ENCODE measurements at places on chromosomes 4 and X.

GRCh38 chr4:138890891-138891570 is 124.5 kb upstream of the NOCT start:
- DNase-seq, result no peak

- peak; percentile 46 for DNase-seq
Observed at GRCh38 chrX:10598540-10598939, 21.8 kb downstream of the MID1 start.

DNA sequence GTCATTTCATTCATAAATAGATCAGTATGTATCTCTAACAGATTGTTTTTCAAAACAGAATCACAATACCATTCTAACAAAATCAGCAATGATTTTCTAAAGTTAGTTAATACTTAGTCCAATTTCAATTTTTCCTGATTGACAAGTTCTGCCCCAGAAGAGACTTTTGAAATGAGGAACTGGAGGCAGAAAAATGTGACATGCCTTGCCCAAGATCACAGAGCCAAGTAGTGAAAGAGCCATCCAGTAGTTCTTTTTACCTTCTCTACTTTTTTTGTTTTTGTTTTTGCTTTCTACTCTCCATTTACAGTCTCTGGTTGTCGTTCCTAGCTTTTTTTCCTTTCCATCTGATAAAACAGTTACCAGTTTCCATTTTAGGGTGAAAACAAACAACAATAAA is 129.3 kb upstream of the TMEM164 start:
- no peak for DNase-seq

- peak; percentile 75 for DNase-seq
Observed at GRCh38 chr4:1201851-1202525, 29.6 kb upstream of the SPON2 start.

DNA sequence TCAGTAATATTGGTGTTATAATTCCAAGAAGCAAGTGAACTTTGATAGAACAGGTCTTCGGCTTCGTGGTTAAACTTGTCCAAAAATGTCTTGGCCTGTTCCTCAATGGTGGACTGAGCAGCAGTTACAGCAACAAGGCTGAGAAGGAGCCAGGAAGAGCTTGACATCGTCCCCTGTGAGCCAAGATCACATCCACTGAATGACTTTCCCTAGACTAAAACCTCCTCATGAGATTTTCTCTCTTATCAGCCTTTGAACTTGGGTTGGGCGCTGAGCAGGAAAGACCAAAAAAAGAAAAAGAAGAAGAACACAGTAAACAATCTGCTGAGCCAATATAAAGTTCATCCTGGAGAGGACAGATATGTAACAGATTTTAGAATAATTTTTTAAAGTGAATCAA is at the start of gene ACE2:
TSS of gene ACE2 (minus strand) at position 216 of the 400 bp plus-strand sequence. CDS start at position 167, 49 bp downstream.
- DNase-seq, result peak; percentile 30

DNA sequence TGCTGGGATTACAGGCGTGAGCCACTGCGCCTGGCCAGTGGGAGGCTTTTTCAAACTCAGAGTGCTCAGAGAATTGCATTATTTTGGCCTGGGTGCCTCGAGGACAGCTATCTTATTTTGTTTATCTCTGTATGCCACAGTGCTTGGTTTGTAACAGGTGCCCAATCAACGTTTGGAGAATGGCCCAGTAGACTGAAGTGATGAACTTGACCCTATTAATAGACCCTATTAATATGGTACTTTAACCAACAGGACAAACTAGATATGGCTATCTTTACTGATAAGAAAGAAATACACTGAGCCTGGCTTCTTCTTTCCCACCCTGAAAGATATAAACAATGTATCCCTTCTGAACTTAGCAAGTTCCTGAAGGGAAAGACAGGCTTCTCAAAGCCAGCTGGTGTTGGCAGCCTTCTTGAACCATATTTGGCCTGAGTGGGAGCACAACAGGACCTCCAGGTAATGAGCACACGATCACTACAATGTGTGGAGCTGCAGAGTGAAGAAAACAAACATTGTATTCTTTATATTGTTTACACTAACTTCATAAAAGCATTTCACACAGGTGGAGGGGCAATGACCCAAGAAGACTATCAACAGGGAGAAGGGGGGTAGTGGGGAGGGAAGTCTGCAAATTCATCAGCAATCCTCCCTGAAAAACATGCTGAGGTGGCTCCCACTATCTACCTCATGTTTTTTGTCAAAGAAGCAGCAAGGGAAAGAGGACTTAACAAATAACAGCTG is 41.7 kb downstream of the PRPS1 start:
- no peak for DNase-seq

DNA sequence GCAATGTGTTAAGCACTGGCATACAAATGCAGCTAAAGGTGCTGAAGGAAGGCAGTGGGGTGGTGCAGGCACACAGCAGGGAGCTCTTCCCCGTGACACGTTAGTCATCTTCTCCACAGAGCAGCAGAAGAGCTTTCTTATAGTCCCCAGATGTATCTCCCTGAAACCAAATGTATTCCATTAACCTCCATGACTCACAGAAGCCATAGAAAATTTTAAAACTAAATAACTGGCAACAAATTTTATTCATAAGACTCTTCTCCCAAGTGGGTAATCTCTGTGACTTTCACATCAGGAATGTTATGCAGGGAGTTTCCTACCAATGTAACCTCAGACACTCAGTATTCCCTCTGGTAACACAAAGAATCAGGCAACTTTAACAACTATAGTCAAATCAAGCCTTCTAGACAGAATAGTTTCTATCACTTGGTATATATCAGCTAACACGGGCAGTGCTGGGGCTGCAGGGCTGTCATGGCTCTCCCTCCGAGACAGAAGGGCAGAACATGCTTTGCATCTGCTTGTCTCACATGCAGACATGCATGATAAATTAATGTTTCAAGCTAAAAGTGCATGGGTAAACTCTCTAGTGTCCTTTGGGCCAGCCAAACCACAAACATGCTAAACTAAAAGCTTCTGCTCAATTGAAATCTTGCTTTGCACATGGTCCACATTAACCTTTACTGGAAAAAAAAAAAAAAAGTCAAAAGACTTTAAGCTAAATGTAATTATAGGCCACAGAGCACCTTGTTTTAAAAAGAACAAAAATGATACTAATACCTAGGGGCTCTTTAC is 28.2 kb downstream of the ANXA5 start:
- DNase-seq, result no peak

DNA sequence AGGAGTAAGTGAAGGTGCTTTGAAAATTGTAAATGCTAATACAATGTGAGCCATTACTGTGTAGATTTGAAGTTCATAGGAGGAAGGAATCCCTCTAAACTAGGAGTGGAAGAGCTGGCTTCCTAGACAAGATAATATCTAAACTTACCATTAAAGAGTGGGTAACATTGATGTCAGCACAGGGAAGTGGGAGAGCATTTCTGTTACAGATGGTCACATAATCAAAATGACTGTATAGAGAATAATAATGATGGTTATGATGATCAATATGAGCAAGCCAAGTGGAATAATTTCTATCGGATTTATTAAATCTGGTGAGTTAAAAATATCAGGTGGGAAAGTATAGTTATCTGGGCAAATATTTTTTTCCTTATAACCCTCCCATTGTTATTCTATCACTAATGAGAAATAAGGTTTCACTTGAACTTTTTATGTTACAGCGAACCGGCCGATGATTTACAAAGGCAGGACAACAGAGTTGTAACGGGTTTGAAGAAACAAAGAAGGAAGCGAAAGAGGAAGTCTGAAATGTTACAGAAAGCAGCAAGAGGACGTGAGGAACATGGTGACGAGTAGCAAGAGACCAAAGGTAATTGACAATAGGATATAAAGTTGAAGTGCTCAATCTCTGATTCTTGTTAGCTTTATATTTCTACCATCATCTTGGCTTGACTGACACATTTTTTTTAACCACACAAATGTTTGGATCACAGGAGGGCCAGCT is 43.5 kb downstream of the FMR1NB start:
- DNase-seq, result no peak

GRCh38 chr4:115274545-115274944 is 161.1 kb upstream of the NDST4 start:
- no peak for DNase-seq

- DNase-seq, result no peak
Observed at GRCh38 chrX:43976205-43976604, 3.0 kb upstream of the NDP start.

DNA sequence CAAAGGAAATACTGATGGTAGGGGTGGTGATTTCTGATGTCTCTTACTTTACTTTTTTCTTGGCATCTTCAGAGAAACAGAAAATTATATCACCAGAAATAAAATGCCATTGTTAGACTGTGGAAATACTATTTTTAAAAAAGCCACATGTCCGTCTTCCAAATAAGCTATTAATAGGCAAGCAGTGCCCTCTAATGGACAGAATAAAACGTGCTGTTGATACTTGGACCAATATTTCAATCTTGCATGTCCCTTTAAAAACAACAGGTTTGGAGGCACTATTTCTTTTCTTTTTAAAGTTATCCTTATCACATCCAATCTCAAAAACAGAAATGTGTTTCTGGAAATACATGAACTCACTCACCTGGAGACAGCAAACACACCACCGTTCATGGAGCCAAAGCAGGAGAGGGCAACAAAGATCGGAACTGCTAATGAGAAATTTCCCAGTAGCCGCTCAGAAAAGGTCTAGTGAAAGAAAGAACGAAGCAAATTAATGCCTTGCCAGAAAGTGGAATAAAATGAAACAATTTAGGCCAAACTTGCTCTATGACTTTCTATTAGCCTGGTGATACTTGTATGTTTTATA is 59.2 kb downstream of the SLC7A11 start:
- DNase-seq, result no peak

DNA sequence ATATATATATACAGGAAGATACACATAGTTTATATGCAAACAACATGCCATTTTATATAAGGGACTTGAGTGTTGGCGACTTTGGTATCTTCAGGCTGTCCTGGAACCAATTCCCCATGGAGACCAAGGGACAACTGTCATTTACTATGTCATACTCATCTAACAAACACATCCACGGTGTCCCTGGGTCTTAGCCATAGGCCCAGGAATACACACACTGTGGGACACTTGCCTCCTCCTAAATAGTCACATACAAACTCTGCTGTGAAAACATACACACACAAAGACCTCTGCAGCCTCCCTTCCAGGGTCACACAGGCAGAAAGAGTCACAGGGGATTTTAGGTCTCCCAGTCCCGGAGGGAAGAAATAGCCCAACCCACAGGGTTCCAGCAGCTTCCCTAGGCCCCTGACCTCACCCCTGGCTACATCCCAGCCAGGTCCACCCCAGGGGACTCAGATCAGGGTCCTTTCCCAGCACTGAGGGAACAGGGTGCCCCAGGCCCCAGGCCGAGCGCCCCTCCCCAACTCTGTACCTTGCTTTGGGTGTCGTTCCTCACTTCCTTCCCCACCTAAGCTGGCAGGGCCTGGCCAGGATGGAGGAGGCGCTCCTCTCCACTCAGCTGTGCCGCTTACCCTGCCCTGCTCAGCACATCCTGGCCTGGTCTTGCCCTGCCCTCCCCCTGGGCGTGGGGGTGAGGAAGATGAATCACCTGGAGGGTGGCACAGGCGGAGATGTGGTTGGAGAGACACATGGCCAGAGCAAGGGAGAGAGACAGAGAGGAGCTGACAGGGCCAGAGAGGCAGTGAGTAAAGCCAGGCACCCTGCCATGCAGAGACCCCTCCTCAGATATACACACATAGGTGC is 21.8 kb downstream of the FGD1 start:
- DNase-seq, result no peak

DNA sequence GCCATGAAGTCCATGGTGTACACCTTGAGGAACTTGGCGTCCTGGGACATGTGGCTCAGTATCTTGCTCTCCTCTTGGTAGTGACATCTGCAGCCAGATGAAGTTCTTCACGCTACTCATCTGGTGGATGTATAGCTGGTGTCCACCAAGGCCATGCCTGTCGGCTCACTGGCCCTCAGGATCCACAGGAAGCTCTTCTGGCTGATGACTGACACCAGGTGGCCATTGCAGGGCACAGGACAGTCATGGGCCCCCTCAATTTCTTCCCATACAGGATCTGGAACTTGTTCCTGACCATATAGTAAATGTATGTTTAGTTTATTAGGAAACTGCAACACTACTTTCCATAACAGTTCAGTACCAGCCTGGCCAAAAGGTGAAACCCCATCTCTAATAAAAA is 10.3 kb upstream of the CLCN5 start:
- no peak for DNase-seq

DNA sequence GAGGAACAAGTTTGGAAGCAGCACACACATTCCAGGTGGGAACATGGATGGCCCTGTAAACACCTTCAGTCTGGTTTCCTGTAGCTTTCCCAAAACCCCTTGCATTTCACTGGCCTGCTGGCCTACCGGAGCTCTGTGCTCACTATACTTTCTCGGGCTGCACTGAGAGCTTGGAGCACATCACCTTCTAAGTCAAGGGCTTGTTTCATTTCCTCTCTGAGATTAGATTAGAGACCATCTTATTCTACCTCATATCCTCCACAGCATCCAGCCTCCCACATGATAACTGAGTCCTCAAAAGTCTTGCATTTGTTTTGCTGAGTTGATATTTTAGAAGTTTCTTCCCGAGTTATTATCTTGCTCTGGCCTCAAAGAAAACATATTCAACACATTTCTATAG is 147.7 kb downstream of the RASL11B start:
- DNase-seq, result no peak

- DNase-seq, result no peak
Observed at GRCh38 chrX:153357877-153358276, 23.9 kb downstream of the ZNF275 start.
